ENCODE measurements at places on chromosomes 7 and 10.

DNA sequence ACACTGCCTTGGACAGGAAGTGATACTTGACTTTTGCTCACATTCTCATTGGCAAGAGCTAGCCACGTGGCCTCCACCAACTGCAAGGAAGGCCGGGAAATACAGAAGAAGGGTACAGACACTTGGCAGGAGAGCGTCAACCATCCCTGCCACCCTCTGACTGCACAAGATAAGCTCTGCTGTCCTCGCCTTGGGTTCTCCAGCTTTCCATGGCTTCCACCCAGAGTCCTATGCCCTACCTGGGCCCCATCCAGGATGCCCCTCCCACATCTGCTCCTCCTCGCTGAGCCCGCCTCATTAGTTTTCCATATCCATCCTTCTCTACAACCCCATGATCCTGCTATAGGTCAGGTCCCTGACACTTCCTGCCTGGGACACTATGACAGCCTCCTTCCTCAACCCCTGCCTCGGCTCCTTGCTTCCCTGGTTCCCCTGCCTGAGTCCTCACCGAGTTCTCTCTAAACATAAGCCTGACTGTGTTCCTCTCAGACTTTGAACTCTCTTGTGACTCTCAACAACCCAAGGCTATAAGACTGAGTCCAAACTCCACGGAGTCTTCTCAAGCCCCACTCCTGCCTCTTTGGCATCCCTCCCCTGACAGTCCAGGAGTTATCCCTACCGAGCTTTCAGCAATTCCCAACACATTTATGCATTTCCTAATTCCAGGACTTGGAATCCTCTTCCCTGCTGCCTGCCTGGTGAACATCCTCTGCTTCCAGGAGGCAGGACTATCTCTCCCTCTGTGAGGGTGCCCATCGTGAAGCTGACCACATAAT lies 23.2 kb upstream of the GDF10 start:
- no peaks in the 10 kb centered on the region for H3K4me1 ChIP-seq
- DNase-seq, result no peak
- H3K36me3 ChIP-seq, result no peaks in the 10 kb centered on the region
- H3K27ac ChIP-seq, result no peak overlapping the region
- no peaks in the 10 kb centered on the region for H3K27me3 ChIP-seq

DNA sequence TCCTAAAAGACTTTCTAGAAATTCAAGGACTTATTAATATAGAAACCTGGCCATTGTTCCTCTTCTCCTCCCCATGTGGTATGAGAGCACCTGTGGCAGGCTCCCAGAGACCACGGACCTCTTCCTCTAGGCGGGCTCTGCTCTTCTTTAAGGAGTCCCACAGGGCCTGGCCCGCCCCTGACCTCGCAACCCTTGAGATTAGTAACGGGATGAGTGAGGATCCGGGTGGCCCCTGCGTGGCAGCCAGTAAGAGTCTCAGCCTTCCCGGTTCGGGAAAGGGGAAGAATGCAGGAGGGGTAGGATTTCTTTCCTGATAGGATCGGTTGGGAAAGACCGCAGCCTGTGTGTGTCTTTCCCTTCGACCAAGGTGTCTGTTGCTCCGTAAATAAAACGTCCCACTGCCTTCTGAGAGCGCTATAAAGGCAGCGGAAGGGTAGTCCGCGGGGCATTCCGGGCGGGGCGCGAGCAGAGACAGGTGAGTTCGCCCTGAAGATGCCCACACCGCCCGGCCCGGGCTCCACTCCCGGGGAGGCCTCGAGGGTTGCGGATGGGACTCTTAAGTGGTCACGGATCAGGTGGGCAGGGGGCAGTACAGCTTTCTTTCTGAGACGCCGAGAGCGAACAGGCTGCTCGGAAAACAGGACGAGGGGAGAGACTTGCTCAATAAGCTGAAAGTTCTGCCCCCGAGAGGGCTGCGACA lies at the start of gene SLC26A4:
Gene SLC26A4, plus strand, starts transcription at position 448 of the 700 bp plus-strand sequence. CDS start 814 bp downstream, outside the sequence.
- peak; percentile 19 for DNase-seq
- H3K4me1 ChIP-seq, result peaks cover 12% of the 10 kb centered on the region
- H3K27me3 ChIP-seq, result peaks cover 28% of the 10 kb centered on the region
- H3K36me3 ChIP-seq, result no peaks in the 10 kb centered on the region

DNA sequence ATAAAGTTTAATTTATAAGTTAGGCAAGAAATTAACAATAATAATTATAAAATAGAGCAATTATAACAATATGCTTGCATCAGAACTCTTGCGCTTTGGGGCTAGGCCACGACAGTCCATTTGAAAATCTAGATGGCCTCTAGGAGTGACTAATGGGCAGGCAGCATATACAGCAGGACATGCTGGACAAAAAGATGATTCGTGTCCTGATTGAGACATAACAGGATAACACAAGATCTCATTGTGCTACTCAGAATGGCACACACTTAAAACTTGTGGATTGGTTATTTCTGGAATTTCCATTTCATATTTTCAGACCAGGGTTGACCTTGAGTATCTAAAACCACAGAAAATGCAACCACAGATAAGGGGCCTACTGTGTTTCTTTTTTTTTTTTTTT lies 27.5 kb downstream of the CTNNA3 start:
- H3K36me3 ChIP-seq, result no peaks in the 10 kb centered on the region
- no peak overlapping the region for H3K27ac ChIP-seq
- no peaks in the 10 kb centered on the region for H3K27me3 ChIP-seq
- DNase-seq, result no peak
- no peaks in the 10 kb centered on the region for H3K4me1 ChIP-seq

- no peaks in the 10 kb centered on the region for H3K27me3 ChIP-seq
- no peak for DNase-seq
- no peaks in the 10 kb centered on the region for H3K4me1 ChIP-seq
- H3K36me3 ChIP-seq, result no peaks in the 10 kb centered on the region
These were observed 282.3 kb upstream of the CHRM2 start for GRCh38 chr7:136585954-136586670.

Measured in left lung (tissue), 14 donors.